Muscle of back (tissue), 13 donors: ENCODE measurements at places on chromosomes 2 and 18.

- DNase-seq: peak; percentile 21
Observed at GRCh38 chr18:36706134-36706881, 122.5 kb downstream of the TPGS2 start.

DNA sequence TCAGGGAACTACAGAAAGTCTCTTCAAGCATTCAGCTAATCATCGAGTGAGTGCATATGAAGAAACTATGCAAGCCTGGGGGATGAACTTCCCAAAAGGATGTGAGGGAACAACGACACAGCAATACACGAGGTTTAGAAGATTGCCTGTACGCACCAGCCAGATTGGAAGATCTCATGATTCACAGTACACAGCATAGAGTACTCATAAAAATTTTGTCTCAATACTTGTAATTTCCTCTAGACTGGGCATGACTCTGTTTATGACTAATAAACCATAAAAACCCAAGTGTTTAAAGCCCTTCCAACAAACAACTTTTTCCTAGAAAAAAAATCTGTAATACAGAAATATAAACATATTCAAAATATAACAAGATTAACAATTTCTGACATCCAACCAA is 279.7 kb downstream of the KCNJ3 start:
- no peak for DNase-seq

GRCh38 chr18:56388571-56388970 is 249.8 kb downstream of the TXNL1 start:
- no peak for DNase-seq

- no peak for DNase-seq
Observed at GRCh38 chr2:66585587-66585986, 150.7 kb downstream of the MEIS1 start.

GRCh38 chr18:8942021-8942908 is 160.2 kb upstream of the NDUFV2 start:
- no peak for DNase-seq

DNA sequence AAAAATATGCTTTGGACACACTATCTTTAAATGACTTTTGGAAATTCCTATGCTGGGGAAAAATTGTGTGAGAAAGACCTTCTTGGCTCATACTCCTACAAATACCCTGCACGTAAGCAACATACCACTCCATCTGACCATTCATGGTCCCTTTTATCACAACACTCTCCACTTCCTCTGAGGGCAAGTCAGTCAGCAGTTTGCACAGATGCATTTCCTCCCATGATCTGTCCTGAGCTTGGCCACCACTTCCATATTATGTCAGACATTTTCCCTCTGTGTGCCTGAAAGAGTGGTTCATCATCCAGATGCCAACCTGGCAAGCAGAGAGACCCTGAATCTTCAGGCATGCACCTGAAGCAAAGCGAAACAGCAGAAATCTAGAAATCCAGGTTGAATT is 16.1 kb upstream of the REG3G start:
- no peak for DNase-seq

GRCh38 chr18:48236822-48237221 is 172.4 kb downstream of the ZBTB7C start:
- DNase-seq: no peak

DNA sequence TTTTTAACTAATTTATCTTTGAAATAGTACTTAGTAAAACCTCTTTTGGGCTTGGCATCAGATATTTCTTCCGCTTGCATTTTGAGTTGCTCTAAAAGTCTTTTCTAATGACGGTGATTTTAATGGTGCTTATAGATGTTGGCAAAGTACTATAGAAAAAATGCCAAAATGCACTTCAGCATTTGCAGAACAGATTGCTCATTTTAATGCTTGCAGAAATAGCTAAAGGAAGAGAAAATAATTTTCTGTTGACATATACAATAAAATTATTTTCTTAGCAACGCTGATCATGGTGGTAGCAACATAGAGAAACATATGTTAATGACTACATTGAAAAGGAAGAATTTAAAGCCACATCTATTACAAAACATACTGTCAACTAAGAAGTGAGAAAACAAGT is 170.7 kb downstream of the STK39 start:
- peak; percentile 32 for DNase-seq

GRCh38 chr2:30655660-30656059 is 151.6 kb downstream of the CAPN13 start:
- DNase-seq: no peak

GRCh38 chr2:99867770-99868169 is 274.6 kb downstream of the AFF3 start:
- peak; percentile 19 for DNase-seq

DNA sequence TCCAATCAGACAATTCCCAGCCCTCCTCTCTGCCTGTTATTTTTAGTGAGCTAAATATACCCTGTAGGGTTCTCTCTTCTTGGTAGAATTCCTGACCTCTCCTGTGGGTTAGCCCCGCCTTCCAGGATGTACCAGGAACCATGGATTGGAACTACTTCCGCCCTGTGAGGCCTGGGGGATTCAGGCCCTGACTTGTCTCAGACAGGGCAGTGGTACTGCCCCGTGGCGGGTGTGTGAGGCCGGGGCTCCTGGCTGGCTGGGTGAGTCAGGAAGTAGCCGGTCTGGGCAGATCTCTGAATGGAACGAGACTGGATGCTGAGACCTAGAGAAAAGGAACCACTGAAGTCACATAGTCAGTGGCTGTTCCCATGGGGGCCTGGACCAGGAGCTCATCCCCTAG is 50.5 kb downstream of the DYSF start:
- DNase-seq: no peak

DNA sequence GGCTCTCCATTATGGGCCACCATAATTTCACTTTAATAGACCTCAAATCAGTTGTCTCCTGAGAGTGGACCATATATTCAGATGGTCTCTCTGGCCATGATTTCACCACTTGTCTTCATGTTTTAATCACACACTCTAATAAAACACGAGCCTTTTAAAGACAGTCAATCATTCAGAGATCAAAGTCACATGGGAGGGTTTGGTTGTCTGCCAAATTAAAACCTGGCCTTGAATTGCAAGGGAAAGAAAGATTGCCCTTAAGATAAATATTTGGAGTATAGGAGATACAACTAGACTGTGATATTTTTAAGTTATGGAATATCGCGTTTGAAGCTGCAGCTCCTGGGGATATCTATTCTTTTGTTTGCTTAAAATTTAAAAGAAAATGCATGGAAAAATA is 377.8 kb upstream of the DDX18 start:
- DNase-seq: no peak

DNA sequence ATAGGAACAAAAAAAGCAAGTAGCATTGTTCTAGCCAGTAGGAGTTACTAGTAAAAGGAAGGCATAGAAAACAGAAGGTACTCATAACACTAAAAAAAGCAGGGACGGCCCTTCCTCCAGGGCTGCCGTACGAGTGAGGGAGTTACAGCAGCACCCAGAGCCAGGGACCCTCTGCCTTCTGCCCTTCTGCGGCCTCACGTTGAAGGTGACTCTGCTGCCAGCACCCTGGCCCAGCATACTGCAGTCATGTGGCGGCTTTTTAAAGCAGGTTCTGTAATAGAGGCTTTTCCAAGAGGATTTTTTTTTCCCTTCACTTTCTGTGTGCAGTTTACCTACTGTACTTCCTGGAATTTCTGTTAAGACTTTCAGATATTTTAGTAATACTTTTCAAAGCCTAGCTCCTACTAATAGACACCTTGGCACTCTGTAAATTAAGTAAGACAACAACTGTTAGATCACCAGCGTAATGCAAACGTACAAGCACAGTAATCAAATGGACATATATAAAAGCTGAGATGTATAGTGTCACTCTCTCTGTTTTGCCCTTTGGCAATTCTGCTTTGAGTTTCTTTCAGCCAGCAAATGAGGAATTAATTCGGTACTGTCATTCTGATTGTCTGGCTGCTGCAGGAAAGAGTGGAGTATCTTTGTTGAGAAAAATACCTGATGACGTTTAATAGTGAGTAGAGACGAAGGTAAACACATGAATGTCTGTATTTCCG is 161.5 kb downstream of the PTGR3 start:
- no peak for DNase-seq

- DNase-seq: no peak
Observed at GRCh38 chr2:236674238-236674637, 104.6 kb downstream of the ACKR3 start.

GRCh38 chr2:60873381-60873780 is 8.0 kb upstream of the REL start:
- no peak for DNase-seq

GRCh38 chr2:198316852-198317396 is 512.5 kb downstream of the PLCL1 start:
- no peak for DNase-seq

DNA sequence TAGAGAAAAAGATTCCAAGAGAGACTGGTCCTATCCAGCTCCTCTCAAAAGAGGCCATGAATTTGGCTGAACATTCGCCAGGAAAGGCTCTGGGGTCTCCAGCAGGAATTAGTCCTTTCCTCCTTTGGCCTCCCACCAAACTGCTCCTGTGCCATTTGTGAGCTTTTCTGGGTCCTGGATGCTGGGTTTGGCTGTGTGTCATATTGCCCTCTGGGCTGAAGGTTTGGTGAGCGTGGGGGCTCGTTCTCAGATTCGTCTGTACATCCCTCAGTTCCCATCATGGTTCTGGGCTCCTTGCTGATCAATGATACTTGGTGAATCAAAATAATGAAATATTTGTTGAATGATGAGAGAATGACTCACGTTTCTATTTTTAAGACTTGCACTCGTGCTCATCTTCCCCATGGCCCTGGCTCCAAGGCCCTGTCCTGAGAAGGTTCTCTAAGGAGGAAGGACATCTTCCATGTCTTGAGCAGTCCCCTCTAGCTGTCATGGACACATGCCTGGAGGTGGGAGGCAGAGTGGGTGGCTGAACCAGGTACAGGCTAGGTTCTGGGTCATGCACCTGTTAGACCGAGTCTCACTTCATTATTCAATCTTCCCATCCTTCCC is 47.8 kb upstream of the RHOB start:
- peak; percentile 39 for DNase-seq

DNA sequence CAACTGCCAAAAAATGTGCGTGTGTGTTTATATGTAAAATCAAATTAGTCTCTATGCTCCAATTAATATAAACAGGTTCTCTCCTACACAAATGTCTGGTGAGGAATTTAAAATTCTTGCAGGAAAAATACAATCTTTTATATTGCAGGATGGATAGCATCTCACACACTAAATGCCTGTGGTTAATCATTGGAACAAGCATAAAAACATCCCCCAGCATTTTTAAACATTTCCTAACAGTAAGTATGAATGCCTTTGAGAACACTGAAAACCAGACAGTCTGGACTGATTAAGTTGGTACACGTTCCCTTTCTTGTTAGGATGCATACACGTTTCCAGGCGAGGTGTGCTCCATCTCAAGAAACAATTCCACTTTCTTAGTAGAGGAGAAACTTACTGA is 29.9 kb upstream of the PDE1A start:
- no peak for DNase-seq

DNA sequence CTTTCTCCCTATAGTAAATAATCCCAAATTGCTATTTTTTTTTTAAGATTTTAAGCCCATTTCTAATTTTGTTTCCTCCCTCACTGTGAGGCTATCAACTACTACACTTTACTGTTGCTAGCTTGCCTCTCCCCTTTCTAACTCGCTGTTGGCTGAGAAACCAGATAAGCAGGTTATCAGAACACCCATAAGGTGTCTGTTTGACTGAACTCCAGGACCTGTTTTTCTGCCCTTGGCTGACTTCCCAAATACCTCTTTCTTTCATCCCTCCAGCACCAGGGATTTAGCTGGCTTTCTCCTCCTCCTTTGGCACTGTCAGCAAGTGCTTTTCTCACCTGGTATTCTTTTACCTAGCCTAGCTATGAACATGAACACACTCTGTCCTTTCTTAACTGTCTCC is 11.1 kb downstream of the TRAK2 start:
- DNase-seq: no peak

DNA sequence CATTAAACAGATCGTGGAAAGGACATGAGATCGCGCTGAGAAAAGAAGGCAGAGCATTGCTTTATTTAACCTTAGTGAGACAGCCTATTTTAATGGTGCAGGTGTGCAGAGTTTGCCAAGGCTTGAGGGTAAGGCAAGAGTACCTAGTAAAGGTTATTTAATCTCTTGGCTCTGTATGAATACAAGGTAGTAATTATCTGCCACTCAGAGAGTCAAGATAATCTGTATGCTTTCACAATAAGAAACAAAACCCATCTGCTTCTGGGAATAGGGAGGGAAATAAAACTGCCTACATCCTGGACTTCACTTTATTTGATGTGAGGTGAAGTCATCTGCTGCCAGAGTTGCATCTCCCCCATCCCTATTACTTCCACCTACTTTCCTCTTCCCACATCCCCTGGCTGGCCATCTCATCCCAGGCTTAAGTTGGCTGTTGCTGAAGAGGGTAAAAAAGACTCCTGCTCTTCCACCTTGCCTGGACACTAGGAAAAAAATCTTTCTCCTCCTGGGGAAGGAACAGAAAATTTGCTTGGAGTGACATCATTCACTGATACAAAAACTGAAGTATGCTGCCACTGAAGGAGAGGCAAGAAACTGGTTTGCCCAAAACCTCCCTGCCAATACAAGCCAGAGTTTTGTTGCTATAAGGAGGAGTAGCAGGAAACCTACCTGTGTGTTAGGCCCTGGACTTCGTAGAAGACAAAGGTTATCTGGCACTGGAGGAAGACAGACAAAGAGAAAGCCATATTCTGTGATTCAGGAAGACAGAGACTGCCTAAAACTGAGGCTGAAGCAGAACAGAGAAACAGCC is 35.8 kb upstream of the ARHGAP25 start:
- DNase-seq: no peak

GRCh38 chr2:120765678-120766469 is 30.2 kb downstream of the GLI2 start:
- DNase-seq: peak; percentile 58

- DNase-seq: peak; percentile 75
Observed at GRCh38 chr2:69724540-69725159, 17.3 kb upstream of the ANXA4 start.

GRCh38 chr2:37583402-37583801 is 88.0 kb downstream of the CDC42EP3 start:
- no peak for DNase-seq

GRCh38 chr2:201432038-201432620 is 19.1 kb downstream of the TRAK2 start:
- no peak for DNase-seq

DNA sequence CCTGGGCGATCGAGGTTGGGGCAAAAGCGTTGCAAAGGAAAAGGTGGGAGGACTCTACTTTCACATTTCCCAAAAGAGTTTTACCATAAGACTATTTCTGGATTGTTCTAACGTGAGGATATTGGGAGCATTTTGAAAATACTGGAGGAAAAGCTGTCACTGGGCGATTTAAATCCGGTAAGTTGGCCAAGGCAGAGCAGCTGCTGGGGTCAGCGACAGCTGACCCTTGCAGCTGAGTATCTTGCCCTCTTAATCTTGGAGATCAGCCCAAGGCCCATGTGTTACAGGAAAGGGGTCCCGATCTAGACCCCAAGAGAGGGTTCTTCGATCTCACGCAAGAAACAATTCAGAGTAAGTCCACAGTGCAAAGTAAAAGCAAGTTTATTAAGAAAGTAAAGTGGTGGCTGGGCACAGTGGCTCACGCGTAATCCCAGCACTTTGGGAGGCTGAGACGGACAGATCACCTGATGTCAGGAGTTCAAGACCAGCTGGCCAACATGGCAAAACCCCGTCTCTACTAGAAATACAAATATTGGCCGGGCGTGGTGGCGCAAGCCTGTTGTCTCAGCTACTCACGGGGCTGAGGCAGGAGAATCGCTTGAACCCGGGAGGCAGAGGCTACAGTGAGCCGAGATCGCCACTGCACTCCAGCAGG is 964 bp upstream of the ST3GAL5 start:
- no peak for DNase-seq

GRCh38 chr2:60674524-60675165 is 81.4 kb upstream of the PAPOLG start:
- peak; percentile 59 for DNase-seq
